ENCODE measurements at places on chromosomes 7 and 10.

DNA sequence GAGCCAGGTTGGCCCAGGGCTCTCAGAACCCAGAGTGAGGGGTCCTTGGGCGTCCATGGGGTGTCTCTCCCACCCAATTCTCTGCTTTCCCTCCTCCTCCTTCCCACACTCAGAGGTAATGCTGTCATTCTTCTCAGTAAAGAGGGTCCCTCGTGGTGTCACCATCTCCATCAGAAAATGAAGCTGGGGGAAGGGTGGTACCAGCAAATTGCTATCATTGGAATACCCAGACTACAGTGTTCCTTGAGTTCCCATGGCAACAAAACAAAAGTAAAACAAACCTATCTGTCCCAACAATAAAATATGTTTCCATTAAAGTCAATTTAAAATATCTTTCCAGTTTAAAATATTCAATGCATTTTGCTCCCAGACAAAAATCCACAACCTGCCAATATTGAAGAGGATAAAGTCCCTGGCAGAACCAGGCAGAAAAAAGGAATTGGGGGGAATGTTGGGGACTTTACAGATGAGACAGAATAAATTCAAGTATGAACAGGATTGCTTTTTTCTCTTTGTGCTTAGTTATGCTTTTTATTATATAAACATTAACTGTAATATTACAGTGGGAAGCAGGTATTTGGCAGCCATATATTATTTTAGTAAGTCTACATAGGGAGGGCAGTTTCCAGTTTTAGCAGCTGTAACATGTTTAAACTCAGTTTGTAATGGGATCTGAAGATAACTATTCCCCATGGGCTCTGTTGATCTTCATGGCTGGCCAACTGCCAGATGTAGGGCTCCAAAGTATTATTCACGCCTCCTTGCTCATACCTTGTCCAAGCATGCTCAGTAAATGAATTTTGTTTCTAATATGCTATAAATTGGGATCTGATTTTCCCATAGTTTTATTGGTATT, 182.1 kb downstream of the ARID5B start:
- peak; percentile 66 for DNase-seq

DNA sequence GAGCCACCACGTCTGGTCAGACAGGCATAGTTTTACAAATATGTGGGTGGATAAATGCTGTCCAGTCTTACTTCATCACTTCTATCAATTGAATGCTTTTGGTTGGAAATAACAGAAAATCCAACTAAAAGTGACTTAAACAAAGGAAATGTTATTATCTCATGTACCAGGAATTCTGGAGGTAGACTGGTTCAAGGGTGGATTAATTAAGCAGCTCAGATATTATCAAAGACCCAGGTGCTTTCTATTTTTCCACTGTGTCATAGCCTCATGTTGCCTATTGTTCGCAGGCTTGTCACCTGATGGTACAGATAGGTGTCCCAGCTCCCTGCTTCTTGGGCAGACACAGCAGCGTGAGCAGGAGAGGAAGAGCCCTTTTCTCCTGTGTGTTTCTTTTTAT, 156.1 kb upstream of the CTBP2 start:
- DNase-seq = no peak

DNA sequence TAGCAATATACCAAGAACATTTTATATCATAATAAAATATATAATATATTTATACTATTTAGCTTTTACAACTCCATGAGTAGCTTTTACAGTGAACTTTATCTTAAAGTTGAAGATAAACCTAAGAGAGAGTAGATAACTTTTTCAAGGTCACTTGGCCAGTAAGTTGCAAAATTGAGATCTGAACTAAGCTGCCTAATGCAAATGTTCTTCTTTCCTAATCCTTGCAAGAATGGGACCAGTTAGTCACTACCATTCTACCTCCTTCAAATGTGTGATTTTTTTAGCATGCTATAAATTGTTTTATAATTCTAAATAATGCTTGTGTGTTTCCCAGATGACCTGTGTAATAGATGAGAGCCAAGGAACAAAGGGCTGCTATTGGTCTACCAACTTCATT, 47.8 kb downstream of the CH25H start:
- DNase-seq = no peak

- DNase-seq = no peak
Observed at GRCh38 chr7:106936236-106936635, 71.2 kb downstream of the PIK3CG start.

DNA sequence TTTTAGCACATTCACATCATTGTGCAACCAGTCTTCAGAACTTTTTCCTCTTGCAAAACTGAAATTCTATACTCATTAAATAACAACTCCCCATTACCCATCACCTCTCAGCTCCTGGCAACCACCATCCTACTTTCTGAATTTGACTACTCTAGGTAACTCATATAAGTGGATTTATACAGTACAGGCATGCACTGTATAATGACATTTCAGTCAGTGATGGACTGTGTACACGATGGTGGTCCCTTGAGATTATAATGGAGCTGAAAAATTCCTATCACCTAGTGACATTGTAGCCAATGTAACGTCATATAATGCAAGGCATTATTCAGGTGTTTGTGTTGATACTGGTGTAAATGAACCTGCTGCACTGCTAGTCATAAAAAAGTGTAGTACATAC, 60.1 kb downstream of the BTRC start:
- DNase-seq = no peak

- no peak for DNase-seq
Observed at GRCh38 chr7:65225422-65226006, 148.1 kb upstream of the ZNF92 start.

GRCh38 chr7:153400735-153401593, 641.4 kb downstream of the ACTR3B start:
- DNase-seq = no peak

DNA sequence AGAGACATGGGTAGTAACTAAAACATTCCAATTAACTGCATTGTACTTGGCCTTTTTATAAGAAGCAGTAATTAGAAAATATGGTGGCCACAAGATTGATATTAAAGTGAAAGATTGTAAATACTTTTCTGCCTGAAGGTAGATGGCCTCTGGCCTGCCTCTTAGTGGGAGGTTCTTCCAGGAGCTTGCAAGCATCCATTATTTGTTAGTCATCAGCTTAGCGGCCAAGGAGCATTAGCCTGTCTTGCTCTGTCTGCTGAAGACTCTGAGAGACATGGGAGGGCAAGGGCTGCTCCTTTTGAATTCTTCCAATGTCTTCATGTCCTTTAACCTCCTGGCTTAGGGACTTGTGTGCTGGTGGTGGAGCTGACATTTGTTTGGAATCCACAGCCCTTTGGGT, 80.4 kb downstream of the TCF7L2 start:
- no peak for DNase-seq

DNA sequence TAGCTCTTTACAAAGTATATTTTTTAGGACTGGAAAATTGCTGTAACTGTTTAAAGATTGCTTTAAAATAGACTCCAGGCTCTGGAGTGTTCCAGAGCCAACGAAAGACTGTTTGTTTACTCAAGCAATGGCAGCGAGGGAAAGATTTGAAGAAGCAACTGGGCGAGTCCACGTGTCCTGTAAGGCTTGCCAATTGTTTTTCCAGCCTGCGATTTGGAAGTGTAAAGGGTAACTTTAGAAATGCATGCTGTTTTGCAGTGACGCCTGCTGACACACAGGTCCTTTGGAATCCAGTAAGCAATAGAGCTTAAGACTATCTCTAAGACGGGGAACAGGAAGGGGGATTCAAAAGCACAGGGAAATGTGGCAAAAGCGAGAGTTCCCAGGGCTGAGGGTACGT, 55.8 kb downstream of the TACC2 start:
- no peak for DNase-seq

DNA sequence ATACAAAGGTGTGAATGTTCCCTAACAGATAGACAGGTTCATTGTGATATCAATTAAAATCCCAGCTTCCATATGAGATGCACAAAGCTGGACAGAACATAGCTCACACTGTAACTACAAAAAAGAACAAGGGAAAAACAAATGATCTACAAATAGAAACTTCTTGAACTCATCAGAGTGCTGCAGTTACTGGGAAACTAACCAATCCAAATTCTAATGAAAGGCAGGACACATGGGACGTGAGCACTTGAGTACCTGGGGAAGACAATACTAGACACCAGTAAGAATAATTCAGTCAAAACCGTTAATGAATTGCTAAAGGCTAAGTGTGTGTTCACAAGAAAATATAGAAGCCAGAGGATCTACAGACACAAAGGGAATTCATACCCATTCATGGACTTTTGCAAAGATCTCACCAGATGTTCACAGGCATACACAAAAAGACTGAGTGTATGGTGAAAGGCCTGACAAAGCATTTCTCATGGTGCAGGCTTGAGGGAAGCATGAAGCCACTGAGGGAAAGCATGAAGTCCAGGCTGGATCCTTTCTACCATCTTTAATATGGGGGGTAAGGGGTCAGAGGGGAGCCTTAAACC, 7.8 kb upstream of the GPR22 start:
- DNase-seq = no peak

DNA sequence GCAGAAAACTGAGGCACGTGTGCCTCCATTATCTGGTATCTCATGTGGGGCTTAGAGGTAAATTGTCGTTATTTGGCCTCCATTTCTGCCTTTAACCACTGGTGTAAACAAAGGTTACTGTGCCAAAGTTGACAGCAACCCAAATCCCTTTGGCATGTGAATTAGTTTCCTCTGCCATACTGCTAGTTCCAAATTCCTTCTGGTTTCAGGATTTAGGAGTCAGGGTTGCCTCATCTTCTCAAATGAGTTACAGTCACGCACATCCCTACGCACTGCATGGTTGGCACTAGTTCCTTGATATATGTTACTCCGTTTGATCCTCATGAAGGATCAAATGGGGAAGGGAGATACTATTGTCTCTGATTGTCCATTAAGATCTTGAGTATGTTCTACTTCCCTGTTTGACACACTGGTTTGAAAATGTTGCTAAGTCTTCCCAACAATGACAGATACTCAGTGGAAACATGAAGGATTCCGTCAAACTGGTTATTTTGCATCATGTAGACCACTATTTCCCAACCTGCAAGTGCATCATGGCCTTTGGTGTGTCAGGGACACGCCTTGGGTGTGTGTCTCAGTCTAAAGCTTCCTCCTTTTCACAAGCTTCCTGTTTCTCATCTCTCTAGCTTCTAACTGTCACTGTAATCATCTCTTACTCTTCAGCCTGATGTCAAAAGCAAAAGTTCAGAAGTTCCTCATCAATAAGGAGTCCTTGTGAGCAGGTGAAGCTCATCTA, at the start of gene LIPN:
Gene LIPN, plus strand, starts transcription at position 655 of the 736 bp plus-strand sequence. CDS start 1,386 bp downstream, outside the sequence.
- DNase-seq = no peak

GRCh38 chr7:30251708-30252329, 32.6 kb upstream of the ZNRF2 start:
- no peak for DNase-seq

DNA sequence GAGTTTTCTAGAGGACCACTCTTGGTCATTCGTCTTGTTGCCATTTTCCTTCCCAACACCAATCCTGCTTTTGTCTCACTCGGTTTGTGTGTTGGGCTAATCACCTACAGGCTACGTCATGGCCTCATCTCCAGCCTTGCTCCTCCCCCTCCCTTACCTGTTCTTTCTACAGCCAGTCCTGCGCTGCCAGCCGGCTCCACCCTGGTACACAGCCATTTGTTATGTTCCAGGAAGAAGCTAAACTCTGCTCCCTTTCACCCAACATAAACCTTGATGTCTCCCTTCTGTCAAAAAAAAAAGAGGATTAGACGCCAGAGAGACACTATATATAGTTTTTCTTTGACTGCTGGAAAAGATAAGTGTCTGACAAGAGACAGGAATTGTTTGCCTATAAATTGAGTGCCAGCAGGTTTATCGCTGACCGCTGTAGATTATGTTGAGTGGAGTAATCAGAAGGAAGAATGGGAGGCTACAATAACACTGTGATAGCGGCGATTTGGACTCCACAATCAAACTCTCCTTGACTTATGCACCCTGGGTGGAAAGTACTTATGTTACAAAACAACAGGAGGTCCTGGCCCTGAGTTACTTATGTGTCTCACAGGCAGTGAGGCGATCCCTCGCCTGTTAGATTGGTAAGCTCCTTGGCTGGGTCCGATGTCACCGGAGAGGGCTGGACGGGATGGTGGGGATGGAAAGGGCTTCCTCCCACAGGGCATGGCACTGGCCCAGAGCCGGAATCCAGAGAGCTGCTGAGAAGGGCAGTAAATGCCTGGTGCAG, 171.3 kb upstream of the BMPER start:
- peak; percentile 70 for DNase-seq

GRCh38 chr7:22611758-22612079, 111.7 kb upstream of the STEAP1B start:
- no peak for DNase-seq

- peak; percentile 50 for DNase-seq
Observed at GRCh38 chr10:122139627-122140170, 131.4 kb upstream of the BTBD16 start.

- peak; percentile 8 for DNase-seq
Observed at GRCh38 chr10:86968994-86969355, 693 bp downstream of the ADIRF start.

DNA sequence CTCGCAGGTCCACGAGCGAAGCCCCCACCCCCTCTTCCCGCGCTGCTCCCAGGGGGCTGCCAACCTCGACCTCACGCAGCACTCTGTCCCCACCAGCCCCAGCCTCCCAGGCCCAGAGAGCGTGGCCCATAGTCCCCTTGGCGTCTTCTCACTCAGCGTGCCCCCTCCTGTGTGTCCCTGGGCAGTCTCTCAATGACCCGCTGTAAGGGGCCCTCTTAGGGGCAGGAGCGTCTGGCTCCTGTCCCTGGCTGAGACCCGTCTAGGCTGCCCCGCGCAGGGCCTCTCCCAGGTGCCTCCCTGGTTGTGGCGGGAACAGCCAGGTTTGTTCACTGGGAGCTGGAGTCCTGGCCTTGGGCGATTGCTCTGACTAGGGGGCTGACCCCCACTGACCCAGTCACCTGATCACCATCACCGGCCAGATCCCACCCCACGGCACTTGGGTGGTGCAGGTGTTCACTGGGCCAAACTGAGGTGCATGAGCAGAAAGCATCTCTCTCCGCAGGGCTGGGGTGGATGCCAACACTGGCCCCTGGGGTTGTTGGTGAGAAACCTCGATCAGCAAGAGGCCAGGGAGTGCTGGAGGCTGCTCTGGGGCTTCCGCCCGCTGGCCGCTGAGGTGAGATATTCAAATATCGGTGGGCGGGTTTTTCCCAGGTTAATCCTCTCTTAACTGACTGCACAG, 12.6 kb upstream of the WDFY4 start:
- DNase-seq = no peak

GRCh38 chr7:41491883-41492471, 210.9 kb downstream of the INHBA start:
- no peak for DNase-seq

DNA sequence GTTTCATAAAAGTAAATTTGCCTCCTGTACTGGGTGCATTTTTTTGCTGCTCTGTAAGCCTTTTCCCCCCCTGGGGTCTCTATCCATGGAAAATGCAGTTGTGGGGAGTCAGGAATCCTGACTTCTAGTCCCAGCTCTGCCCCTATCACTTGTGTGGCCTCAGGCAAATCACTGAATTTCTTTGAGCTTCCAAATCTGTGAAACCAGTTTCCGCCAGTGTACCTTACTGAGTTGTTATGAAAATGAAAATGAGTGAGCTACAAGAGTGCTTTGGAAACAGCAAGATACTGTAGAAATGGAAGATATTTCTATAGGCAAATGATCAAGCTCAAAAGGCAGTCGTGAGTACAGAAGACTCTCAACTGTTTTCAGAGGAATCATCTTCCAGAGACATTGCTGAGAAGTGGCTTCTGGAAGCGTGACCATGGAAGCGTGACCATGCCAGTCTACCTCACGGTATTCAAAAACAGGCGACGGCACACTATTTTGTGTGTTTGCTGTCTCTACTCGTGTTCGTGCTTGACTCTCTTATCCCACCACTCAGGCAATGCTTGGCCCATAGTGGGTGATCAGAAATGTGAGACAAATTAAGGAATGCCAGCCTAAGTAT, 107.4 kb downstream of the ATXN7L1 start:
- DNase-seq = no peak

GRCh38 chr10:71483135-71483534, 86.4 kb downstream of the CDH23 start:
- DNase-seq = no peak
